Activated T-cell treated with anti-CD3 and anti-CD28 coated beads for 48 hours (primary cell): ENCODE measurements at places on chromosomes 5 and 9.

- DNase-seq = peak; percentile 70
Measured at GRCh38 chr9:21802418-21803000, at the start of gene MTAP. MTAP (plus strand) TSS chr9:21802636; CDS start chr9:21802749, 113 bp downstream.

- DNase-seq = no peak
Measured at GRCh38 chr9:131464354-131465000, 38.2 kb upstream of the POMT1 start.

DNA sequence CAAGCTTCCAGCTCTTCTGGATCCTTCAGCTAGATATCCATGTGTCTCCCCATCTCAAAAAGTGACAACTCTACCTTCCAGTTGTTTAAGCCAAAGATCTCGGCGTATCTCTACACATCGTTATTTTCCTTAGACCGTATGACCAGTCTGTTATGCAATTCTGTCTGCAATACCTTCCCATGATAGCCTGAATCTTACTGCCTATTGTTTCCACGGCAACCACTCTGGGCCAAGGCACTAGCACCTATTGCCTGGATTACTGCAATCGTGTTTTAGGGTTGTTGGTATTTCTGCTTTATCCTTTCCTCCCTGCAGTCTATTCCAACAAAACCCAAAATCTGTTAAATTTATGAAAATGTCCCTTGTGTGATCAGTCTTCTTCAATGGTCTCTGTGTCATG lies 448.4 kb downstream of the MTRR start:
- no peak for DNase-seq

GRCh38 chr9:88593537-88594185 lies 58.7 kb downstream of the NXNL2 start:
- DNase-seq = peak; percentile 12

DNA sequence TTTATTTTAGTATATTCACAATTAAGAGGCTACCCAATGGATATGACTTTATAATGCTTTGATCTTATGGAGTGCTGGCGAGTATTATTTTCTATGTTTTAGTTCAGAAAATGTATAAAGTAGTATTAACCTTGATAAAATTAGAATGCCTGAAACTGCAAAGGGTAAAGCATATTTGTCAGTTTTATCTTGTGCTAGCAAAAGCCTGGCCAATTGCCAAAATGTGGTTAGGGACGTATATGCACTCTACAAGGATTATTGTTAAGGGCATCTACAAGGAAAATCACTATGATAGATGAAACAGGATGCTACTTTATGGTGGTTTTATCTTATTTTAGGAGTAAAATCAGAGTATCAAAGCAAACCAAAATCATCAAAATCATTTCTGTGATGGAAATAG lies 281.7 kb downstream of the CCDC171 start:
- no peak for DNase-seq

DNA sequence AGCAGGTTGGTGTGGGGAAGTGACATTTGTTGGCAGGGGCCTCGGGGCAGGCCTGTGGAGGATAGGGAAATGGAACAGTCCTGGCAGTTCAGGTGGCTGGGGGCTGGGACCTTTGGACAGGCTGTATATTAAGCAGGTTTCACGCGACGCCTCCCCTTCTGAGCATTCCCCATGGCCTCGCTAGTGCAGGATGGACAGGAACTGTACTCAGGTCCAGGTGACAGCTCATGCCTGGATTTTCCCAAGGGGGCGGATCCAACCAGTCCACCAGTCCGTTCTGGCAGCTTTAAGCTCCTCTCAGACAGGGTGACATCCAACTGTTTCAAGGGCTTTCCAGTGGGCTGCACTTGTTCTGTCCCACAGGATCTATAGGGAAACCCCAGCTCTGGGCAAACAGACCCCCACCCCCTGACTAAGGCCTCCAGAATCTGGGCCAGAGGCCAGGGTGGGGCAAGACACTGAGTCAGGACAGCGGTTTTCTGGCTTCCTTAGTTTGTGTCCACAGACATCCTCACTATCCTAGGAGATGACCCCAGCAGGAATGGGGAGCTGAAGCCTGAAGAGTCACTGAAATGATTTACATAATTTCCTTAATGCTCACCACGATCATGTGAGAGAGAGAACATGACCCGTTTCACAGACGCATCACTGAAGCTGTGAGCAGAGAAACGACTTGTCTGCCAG lies 20.9 kb downstream of the CSF2 start:
- DNase-seq = no peak

DNA sequence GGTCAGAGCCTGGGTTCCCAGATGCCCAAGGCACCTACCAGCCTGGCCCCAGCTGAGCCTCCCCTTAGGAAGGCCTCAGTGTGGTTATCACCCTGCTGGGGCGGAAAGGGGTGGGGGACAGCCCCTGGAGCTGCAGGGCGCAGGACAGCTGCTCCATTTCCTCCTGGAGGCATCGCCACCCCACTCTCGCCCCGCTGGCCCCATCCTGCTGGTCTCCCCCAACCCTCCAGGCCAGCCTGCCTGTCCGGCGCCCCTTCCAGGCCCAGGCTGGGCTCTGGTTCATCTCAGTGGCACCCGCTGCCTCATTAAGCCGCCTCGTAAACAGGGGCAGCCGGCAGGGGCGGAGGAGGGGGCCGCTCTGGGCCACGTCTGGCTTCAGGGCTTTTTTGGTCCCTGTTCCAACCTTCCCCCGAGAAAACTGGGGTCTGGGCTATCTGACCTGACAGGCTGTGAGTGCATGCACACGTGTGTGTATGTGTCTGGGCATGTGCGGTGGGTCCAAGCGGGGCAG lies 30.8 kb upstream of the ENHO start:
- no peak for DNase-seq

DNA sequence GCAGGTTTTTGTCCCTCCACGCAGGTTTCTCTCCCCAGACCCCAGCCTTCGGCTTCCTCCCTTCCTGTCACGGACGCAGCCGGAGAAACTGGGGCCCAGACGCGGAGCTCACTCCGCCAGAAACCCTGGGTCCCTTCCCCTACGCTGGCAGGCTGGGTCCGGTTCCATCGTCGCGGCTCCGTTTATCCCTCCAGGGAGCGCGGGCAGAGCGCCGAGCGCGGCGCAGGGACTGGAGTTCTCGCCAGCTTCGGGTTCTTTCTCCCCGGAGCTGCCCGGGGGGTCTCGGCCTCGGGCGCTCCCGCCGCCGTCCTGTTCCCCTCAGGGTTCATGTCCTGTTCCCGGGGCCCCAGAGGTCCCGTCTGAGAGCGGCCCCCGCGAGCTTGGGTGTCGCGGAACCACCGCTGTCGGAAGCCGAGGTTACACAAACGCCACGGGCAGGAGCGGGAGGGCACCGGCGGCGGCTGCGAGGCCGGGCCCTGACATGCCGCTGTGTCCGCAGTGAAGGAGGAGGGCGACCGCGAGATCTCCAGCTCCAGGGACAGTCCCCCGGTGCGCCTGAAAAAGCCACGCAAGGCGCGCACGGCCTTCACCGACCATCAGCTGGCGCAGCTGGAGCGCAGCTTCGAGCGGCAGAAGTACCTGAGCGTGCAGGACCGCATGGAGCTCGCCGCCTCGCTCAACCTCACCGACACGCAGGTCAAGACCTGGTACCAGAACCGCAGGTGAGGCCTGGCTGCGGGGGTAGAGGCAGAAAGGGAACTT lies 4.6 kb downstream of the BARHL1 start:
- DNase-seq = no peak
